ENCODE measurements at places on chromosomes 3 and 15.

- DNase-seq: no peak
Measured at GRCh38 chr15:45855210-45855906, 220.5 kb downstream of the SQOR start.

GRCh38 chr15:90674476-90674875 lies 42.7 kb upstream of the BLM start:
- DNase-seq: no peak

GRCh38 chr15:65460741-65461347 lies 38.1 kb upstream of the IGDCC4 start:
- DNase-seq: no peak

DNA sequence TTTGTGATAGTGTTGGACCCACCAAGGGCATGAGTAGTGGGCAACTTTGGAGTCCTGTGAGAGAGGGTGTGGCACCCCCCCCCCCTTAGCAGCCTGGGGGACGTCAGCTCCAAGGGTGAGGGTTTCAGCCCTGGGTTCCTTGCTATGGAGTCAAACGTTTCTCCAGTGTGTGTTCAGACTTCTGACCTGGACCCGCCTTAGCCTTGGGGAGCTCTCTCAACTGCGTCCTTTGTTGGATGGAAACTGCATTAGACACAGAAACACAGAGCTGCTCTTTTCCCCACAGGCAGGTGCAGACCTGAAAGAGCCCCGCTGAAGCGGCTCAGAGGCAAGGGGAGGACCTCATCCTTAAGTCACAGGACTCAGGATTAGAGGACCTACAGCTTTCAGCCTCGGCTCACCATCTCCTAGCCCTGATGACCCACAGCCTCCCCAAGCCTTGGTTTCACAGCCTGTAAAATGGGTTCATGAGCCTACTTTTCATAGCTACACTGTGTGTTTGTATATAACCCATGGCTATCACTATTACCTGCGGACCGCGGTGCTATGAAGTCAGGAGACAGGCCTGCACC lies 19.9 kb downstream of the ZNF710 start:
- no peak for DNase-seq

- no peak for DNase-seq
Measured at GRCh38 chr3:38958026-38958720, 93.6 kb downstream of the SCN11A start.

DNA sequence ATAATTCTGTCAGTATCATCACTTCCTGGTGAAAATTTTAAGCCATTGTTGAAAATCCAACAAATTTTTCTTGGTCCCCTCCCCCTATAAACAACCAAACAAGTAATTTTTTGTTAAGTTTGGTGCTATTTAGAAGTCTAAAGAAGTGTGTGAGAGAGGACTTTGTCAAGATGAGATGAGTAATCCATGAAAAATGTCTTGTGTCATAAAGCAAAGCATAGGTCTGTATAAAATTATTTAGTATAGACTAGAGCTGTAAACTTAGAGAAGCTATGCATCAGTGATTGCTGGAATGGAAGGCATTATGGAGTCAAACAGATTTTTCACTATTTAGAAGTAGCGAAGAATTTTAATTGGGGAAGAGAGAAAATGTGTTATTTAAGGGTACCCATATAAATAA lies 31.4 kb downstream of the MAPK6 start:
- no peak for DNase-seq

DNA sequence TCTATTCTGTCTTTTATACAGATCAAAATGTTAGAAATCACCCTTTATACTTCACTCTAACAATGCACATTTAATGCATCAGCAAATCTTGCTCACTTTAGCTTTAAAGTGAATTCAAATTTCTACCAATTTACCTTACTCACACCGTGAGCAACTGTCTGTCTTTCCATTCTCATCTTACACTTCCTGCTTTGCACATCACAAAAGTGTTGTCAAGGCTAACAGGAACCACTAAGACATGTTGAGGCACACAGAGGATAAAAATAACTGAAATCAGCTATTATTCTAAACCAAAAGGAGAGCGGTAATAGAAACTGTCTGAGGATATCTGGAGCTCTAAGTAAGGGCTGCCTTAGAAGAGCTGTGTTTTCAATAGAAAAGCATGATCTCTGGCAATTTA lies 519.9 kb downstream of the ZBBX start:
- DNase-seq: no peak

DNA sequence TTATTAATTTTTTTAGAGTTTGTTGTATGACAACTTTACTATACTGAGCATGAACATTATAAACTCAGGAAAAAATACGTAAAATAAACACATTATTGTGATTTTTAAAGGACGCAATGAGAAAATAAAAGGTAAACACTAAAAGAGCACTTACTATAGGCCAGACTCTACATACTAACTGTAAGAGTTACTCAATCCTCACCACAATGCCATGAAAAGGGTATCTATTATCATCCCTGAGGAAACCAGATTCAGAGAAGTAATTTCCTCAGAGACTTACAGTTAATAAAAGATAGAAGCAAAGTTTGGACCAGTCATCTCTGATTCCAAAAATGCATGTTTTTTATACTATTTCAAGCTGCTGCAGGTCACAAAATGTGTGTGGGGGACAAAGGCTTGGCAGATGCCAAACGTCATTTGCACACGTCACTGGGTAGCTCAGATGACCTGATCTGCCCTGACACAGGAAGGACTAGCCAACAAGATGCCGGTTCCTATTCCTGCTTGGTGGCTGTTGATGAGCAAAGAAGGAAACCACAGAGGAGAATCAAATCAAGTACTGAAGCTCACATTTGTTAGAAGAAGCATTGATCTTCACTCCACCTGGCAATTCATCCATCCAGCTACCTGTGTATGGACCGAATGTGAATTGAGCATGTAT lies 42.3 kb downstream of the KLHL6 start:
- DNase-seq: no peak

DNA sequence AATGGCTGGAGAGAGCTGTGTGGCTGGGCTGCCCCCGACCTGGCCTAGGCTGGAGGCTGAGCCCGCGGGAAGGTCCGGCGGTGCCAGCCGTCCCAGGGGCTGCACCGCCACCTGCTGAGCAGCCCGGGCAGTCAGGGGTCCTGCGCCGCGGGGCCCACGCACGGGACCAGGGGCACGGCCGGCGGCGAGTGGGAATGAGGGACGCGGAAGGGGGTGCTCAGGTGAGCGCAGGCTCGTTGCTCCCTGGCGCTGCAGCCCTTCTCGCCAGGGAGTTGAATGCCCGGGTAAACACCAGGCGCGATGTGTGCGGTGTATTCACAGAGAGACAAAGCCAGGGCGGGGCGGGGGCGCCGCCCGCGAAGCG lies 666 bp upstream of the SEMA3F start:
- DNase-seq: no peak

- DNase-seq: no peak
Measured at GRCh38 chr3:173396191-173397041, 1.1 kb upstream of the NLGN1 start.

GRCh38 chr3:108222853-108223565 lies 785 bp upstream of the IFT57 start:
- DNase-seq: no peak

DNA sequence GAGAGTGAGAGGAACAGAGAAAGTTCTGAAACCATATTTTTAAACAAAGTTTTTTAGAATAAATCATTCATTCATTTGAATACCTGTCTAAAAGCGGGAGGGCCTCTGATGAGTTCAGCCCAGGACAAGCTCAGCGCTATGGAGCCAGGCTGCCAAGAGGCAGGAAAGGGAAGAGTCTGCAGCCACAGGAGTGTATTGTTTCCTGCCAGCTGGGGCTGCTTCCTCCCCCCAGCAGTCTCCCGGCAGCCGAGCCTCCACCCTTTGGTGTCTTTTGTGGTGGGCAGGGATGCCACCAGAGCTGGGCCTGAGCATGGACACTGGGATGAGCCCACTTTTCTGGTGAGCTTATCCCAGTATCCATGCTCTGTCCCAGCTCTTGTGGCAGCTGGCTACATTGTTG lies 199.5 kb upstream of the TPRG1 start:
- DNase-seq: no peak

DNA sequence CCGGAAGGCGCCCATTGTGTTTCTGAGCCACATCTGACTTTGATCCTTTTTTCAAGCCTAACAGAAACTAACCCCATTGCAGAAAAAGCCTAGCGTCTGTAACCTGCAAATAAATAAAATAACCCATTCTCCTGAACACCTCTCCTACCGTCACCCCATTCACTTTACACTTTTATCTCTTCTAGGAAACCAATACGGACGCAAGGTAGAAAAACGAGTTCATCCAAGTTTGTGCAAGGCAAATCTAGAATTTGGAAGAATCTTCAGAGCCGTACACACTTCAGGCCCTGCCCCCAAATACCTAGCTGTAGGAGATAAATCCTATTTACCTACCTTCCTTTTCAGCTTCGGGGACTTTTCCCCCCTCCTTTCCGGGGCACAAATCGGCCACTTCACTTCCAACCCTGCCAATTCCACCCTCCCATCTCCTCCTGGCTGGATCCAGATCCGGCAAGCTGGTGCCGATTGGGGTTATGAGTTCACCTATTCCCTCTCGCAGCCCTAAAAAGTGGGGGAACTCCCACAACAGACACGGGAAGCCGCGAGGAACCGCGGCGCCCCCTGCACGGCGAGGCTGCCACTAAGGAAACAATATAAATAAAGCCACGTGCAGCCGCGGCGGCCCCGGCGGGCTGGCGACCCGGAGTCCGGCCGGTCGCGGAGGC lies 987 bp downstream of the PRTG start:
- no peak for DNase-seq

DNA sequence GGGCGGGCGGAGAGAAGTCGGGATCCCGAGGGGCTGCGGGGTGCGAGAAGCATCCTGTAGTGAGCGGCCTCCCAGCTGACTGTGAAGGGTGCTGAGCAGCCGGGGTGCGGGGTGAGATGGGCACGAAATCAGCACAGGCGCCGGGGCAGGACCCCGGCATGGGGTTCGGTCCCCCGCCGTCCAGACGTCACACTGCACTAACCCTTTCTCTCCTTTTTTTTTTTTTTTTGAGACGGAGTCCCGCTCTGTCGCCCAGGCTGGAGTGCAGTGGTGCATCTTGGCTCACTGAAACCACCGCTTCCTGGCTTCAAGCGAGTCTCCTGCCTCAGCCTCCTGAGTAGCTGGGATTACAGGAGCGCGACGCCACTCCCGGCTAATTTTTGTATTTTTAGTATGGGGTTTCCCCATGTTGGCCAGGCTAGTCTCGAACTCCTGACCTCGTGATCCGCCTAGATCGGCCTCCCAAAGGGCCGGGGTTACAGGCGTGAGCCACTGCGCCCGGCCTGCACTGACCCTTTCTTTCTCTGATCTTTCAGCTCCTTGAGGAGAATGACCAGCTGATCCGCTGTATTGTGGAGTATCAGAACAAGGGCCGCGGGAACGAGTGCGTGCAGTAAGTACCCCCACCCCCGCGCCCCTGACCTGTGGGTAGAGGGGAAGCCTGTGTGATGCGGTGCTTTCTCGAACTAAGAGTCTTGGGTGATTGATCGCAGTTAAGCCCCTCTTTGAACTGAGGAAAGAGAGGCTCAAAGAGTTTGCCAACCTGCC lies 513 bp downstream of the SS18L2 start:
- DNase-seq: no peak

GRCh38 chr15:38554354-38554753 lies 10.3 kb downstream of the RASGRP1 start:
- DNase-seq: no peak

- DNase-seq: no peak
Measured at GRCh38 chr3:169241630-169241990, 421.9 kb downstream of the MECOM start.

DNA sequence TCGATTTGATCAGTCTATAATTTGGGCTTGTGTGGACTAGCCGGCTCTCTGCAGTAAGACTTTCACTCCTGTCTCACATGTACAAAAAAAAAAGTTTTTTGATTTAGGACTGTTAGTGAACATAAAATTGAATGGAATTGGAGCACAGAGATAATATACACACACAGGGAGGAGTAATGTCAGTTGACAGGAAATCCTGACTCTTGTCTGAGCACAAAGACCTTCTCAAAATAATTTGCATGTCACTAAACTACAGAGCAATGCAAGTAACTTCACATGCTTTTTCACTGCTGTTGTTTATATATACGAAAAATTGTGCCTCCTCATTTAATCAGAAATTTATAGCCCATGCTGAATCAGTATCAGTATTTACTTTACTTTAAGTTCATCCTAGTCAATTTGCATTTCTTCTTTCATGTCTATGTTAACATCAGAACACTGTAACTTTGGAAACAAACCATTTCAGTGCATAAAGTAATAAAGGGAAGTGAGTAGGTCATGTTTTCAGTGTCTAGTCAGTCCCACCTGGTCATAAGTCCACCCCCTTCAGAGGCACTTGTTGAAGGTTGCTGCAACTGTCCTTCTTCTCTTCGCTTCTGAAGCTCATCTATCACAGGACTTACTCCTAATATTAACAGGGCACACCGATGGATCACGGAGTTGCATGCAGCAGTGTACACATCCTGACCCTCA lies 115.8 kb downstream of the FBXL22 start:
- DNase-seq: no peak

- DNase-seq: no peak
Measured at GRCh38 chr3:176867681-176868663, 329.3 kb downstream of the TBL1XR1 start.

DNA sequence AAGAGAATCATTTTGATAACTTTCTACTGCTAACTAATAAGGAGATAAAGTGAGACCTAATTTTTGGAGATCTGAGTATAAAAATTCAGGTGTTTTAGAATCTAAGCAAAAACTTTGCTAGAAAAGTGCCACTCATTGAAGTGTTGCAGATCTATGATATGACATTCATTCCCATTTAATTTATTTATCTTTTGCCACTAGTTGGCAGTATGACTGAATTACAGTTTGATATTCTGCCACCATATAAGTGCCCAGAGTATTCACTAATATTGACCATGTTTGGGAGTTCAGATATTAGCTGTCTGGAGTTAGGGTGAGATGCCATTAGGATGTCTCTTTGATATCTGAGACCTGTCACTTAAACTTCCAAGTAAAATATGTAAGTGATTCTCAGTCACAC lies 251.3 kb upstream of the GBE1 start:
- no peak for DNase-seq

- DNase-seq: no peak
Measured at GRCh38 chr3:111782943-111783342, 76.1 kb upstream of the PHLDB2 start.

- no peak for DNase-seq
Measured at GRCh38 chr15:79192462-79193036, 90.0 kb upstream of the ANKRD34C start.

GRCh38 chr3:183381673-183382072 lies 46.7 kb downstream of the MCF2L2 start:
- no peak for DNase-seq

DNA sequence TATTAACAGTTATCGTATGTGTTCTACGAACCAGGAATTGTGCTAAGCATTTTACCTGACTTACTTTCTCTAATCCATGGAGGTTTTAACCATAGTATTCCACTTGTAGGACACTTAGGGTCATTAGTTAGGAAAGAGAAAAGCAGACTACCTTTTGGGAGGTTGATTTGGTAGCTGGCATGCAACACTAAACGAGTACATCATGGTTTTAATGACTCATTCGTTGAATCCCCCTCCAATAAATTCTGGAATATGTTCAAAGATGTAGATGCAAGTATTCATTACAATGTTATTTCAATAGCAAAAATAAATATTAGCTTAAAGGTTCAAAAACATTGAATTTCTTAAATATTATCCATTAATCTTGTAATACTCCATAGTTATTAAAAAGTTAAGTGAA lies 162.5 kb downstream of the FMN1 start:
- no peak for DNase-seq
